ENCODE measurements at places on chromosomes 6 and 20. TPM values are rescaled to one million over a fixed set of nuclear protein-coding genes. Genes with fewer than 3 reads are reported as not detected.

PDSS2 gene
- 26.3 TPM for total RNA-seq

HLA-DPB1 gene
- total RNA-seq: 55.0 TPM

CST5 gene
- not detected for total RNA-seq

ARMH2 gene
- total RNA-seq: not detected

SRC gene
- total RNA-seq: 132 TPM

EIF6 gene
- total RNA-seq: 182 TPM

MAPK13 gene
- 157 TPM for total RNA-seq
